ENCODE measurements at places on chromosomes 5 and 9.

DNA sequence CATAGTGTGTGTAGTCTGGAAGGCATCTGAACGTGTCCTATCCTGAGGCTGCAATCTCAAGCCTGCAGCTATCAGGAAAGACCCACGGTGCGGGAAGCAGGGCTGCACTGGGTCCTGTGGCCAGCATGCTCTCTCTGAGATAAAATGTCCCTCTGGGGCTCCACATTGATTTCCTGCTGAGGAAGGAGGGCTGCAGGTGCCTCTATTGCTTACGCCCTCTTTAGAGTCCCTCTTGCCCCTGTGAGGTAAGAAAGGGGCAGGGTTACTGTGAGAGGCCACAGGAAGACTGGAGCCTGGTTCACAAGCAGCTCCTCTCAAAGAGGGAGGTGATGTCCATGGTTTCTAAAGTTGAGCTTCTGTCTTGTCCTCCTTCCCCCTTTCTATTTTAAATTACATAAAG, 299.9 kb upstream of the RFX3 start:
- no peak for DNase-seq

DNA sequence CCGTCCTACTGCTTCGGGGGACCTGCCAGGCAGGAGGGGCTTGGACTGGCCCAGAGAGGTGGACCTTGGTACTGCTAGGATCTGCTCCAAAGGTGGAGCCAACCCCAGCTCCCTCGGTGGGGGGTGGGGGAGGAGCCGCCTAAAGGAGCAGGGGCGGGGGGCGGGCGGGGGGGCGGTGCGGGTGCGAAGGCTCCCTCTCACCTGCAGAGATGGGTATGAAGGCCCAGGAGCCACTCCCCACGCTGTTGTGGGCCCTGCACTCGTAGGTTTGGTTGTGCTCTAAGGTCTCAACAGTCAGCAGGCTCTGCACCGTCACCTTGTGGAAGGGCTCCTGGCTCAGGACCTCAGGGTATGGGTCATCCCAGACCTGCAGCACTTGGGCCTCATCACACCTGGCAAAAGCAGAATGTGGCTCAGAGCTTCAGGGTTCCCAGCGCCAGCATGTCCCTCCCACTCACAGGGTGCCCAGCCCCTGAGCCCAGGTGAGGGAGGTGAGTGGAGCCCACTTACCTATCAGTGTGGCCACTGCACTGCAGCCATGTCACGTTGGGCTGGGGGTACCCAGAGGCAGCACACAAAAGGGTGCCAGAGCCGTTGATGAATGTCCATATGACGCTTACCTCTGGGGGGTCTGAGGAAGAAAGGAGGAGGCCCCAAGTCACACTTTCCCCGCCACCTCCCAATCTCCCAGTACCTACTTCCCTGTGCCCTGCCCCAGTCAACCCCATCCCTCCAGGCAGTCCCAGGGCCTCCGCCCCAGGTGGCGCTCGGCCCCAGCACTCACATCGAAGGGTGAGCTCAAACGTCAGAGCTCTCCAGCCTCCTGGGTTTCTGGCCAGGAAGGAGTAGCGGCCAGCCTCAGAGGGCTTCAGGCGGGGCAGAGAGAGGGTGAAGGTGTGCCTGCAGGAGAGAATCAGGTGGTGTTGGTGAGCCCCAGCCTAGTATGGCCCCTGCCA, 16.4 kb downstream of the CSF1R start:
- no peak for DNase-seq

- no peak for DNase-seq
Observed at GRCh38 chr9:104247899-104248460, 153.9 kb downstream of the SMC2 start.

- DNase-seq: no peak
Observed at GRCh38 chr9:5608298-5609225, 20.3 kb upstream of the RIC1 start.

- no peak for DNase-seq
Observed at GRCh38 chr5:59360130-59360555, 533.4 kb downstream of the PDE4D start.
